ENCODE measurements at places on chromosomes 6 and 20. TPM values are rescaled to one million over a fixed set of nuclear protein-coding genes. Genes with fewer than 3 reads are reported as not detected.

Gene GABRR1
- total RNA-seq: not detected

Gene MICB
- 29.2 TPM for total RNA-seq

Gene MYT1
- not detected for total RNA-seq

Gene IBTK
- total RNA-seq: 41.8 TPM
